ENCODE measurements at places on chromosomes 2 and 18. TPM values are rescaled to one million over a fixed set of nuclear protein-coding genes. Genes with fewer than 3 reads are reported as not detected.

The MEP1B gene
- total RNA-seq = 4.6 TPM

DNA sequence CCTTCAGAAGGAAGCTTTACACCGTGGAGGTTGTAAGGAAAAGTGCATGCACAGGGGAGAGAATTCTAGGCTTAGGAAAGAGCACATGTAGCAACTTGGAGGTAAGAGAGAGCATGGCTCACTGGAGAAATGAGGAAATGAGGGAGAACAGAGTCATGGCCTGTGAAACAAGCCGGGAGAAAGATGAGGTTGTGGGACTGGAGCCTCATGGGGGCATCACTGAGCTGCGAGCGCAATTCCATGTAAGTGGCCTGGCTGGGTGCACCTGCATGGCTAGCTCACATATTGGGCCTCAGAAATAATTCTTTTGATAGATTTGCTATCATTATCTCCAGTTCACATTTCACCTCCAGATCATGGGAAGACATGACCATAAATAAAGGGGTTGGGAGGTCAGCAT is 785.5 kb upstream of the RAB6C start:
- no peak for DNase-seq

DNA sequence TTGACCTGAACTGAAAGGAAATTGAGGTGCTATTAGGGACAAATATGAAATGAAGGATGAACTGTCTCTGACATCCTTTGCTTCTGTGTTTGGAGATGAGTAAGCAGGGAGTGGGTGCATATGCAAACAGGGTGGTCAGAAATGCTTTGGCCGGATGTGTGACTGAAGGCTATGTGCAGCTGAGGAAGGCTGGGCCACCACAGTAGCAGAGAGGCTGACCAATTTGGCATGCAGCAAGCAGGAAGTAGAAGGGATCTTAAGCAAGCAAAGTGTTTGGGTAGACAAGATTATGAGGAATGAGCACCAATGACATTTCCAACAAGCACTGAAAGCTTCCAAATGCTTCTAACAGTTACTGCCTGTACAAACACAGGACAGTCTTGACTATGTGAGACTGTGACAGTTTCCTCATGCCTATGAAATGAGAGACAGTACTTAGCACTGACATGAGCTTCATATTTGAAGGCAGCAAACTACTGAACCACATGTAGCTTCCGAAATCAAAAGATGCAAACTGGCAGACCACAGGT is 3.3 kb upstream of the ACTR3 start:
- DNase-seq = peak; percentile 55

GRCh38 chr2:85353876-85354285 is 447 bp downstream of the RETSAT start:
- DNase-seq = peak; percentile 85

DNA sequence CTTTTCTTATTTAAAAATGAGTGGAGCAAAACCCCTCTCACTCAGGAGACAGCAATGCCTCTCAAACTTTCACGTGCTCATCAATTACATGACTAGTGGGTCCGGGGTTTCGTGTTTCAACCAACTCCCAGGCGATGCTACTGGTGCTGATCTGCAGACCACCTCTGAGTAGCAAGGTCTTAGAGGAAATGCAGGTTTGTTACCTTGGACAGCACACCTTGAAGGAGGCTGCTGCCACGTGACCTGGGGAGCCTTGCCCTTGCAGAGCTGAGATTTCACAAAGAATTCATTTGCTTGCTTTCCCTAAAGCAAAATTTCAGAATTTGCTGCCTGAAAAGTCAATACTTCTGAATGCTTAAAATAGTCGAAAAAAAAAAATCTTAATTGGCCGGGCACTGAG is 32.4 kb downstream of the SMIM21 start:
- DNase-seq = no peak

DNA sequence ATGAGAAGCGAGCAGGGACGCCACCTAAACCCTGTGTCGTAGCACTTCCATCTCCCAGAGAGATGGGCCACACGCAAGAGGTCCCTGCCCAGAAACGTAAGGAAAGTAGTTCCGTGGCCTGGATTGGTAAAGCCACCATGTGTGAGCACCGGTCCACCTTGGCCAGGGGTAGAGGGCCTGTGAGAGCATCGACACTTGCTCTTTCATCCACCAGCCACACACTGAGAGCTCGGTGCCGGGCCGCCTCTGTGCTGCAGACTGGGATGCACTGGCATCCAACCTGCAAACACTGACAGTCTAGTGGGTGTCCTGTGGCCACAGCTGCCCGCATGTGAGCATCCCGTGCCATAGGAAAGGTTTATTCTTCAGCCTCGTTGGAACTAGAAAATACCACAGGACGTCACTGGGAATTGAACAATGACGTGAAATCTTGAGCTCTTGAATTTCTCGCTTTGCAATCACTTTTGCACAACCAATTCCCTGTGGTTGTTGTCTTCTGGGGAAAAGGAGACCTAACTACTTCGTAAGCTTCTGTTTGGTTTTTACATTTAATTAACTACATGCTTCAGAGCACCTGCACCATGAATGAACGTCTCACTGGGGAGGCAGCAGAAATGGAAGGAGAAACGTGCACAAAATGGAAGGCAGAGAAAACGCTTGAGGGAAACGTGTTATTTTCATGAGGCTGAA is 212.0 kb upstream of the RAB6C start:
- no peak for DNase-seq

Measured in colonic mucosa (tissue), 4 donors.